ENCODE measurements at places on chromosomes 12 and 14.

GRCh38 chr12:9378430-9378835 is 170.2 kb upstream of the PZP start:
- DNase-seq, result no peak

DNA sequence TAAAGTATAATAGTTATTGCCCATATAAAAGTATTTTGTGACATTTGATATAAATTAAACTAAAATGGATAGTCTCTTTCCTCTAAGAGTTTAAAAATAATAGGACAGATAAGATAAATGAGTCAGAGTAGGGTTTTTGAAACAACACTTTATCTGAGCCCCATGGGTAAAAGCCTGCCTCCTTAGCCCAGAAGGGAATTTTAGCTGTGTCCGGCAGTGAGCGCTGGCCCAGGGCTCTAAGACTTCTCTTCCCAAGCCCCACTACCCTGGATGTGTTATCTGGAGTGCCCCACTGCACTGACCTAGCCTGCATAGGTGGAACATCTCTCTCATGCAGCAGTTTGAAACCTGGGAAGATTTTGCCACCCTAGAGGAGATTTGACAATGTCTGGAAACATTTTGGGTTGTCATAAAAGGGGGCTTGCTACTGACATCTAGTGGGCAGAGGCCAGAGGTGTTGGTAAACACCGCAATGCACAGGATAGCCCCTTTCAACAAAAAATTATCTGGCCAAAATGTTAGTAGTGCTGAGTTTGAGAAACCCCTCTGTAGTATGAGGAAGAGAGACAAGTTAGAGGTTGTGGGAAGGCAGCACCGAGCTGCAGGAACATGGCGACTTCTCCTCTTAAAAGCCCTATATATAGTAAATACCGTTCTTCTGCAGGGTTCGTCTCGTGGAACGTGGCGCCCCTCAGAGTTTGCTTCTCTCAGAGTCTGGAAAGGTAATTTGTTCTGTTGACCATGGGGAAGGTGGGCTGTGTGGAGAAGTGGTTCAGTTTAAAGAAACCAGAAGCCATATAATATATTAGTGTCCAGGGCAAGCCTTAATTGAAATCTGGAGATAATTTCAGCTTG is 29.3 kb upstream of the ATF1 start:
- peak; percentile 1 for DNase-seq

GRCh38 chr12:24135158-24135850 is 185.8 kb upstream of the SOX5 start:
- no peak for DNase-seq

DNA sequence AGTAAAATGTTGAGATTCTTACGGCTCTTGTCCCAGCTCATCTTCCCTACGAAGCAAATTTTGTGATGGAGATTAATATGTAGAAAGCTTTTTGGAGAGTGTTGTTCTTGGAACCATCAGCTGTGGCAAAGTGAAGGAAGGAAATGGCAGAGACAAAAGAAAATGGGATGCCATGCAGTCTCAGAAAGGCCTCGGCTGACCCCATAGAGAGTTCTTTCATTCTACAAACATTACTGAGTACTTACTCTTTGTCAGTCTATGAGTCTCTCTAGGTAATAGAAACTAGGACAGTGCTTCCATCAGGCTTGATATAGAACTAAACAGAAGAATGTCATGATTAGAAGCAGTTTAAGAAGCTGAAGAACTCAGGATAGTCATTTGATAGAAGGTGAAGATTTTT is 134.1 kb downstream of the PLEKHA5 start:
- no peak for DNase-seq

DNA sequence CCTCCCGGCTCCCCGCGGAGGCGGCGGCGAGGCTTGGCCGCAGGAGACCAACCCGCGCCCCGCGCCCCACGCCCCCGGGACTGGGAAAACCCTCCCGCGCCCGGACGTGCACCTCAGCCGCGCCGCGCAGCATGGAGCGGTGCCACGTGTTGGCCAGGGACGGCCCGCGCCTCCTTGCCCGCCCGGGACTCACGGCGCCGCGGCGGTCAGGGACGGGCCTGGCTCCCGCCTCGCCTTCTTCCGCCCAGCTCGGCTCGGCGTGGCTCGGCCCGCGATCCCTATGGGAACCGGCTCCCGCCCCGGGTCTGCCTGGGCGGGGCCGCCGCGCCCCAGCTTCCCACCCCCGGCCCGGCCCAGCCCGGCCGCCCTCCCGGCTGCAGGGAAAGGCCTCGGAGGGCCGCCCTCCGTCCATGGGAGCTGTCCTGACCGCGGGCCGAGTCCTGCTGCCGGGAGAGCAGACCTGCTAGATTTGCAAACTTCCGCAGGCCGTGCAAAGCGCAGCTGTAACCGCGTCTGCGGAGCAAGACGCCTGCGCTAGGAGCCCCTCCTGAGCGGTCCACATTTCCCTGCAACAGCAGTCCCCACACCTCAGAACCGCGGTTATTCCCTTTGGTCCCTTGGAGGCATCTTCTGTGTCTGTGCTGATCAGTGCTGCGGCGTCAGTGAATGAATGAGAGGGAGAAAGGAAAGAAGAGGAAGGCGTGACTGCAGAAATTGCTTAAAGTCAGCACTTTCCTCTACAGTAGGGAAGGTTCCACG is at the start of gene CDKL1:
TSS of gene CDKL1 (minus strand) at position 251 of the 759 bp plus-strand sequence. CDS start 1,013 bp downstream, outside the sequence.
- peak; percentile 74 for DNase-seq

GRCh38 chr12:64729909-64730587 is 29.2 kb downstream of the GNS start:
- no peak for DNase-seq

DNA sequence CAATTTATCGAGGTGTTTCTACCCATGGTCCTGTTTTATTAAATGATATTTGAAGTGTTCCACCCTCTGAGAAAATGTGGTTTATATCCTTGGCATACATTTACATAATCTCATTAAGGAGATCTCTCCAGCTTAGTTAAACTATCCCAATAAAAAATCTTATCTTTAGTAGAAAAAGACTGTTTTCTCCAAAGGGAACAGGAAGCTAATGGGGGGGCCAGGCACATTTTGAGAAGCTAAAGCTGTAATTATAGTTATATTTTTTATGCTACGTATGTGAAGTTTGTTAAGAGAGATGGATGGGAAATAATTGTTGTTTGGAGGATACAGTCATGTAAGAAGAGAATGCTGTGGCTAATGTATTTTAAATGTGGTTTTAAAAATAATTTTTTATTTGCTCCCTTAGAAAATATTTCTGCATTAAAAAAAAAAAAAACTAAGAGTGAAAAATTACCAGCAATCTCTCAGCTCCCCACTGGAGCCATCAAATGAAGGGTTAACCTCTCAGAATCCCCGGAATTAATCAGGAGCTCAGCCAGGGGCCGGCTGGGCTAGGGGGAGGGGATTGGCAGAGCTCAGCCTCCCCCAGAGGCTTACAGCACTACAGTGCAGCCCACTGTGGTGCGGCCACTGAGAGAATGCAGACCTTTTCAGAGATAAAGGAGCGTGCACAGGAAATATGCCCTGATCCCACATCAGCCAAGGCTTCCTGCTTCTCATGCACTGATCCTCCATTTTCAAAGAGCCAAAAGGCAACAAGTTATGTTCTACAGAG is 185.8 kb downstream of the EGLN3 start:
- no peak for DNase-seq

DNA sequence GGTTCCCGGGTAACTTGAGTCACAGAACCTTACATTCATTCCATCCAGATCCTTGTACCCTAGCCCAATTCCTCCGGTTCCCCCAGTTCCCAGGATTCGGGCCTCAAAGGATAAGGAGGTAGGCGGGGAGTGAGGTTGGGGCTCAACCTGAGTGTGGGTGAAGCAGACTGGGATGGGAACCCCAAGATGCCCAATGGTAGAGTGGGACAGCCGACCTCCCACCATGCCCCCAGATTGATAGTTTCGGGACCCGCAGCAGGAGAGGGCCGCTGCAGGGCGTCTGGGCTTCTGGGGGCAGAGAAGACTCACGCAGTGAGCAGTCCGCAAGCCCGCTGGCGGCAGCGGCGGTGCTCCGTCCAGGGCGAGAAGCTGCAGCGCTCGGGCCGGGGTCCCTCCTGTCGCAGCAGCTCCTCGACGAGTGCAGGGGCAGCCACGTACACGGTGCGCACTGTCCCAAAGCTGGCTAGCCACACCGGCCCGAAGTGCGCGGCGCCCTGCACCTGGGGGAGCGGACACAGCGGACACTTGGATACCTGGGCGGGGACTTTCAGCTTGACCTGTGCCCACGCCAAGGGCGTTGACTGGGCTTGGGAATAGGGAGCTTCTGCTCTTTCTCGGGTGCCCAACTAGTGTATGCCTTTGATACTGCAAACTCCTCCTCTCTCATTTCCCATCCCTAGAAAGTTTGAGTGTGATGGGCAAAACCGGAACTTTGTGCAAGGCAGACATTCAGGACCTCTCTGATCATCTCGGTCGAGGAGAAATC is 997 bp downstream of the CYP27B1 start:
- no peak for DNase-seq

DNA sequence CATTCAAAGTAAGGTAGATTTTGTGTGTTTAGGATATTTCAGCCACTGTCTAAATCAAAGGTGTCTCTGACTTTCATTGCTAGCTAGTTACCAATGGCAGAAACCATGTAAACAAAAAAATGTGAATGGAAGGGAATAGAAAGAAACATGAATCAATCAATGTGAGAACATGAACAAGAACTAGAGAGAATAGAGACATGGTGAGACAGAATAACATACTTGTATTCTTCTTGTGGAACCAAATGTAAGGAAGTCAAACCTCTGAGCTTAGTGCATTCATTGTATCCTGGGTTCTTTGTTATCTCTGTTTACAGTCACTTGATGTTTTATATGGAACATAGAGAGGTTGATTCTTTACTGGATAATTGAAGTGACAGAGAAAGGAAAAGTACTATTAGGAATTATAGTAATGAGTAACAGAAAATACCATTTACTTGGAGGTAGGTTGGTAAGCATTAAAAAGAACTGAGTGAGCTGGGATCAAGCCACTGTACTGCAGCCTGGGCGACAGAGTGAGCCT is 2.6 kb upstream of the WNK1 start:
- DNase-seq, result peak; percentile 51

GRCh38 chr12:87217491-87217890 is 811.7 kb downstream of the C12orf50 start:
- DNase-seq, result no peak

GRCh38 chr14:65179918-65180724 is 77.8 kb upstream of the MAX start:
- no peak for DNase-seq

- DNase-seq, result no peak
Measured at GRCh38 chr14:22977684-22978486, 4.5 kb downstream of the AJUBA start.

- DNase-seq, result no peak
Measured at GRCh38 chr12:111838353-111838752, 3.7 kb upstream of the MAPKAPK5 start.

DNA sequence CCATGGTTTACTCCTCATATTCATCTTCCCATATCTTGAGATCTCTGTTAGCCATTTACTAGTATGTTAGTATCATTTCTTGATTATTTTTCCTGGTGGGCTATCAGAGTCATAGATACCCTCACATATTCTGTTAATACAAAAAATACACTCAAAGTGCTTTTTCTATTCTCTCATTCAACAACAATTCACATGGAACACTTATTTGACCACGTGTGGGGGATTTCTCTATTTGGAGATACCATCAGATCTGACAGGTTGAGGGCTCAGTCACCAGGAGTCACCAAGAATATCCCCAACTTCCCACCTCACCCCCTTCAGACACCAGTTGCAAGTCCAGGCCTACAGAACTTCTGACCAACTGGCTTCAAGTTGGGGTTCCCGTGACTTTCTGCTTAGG is 51.9 kb upstream of the A2ML1 start:
- DNase-seq, result no peak

GRCh38 chr12:103803847-103804246 is 37.2 kb downstream of the NT5DC3 start:
- no peak for DNase-seq

DNA sequence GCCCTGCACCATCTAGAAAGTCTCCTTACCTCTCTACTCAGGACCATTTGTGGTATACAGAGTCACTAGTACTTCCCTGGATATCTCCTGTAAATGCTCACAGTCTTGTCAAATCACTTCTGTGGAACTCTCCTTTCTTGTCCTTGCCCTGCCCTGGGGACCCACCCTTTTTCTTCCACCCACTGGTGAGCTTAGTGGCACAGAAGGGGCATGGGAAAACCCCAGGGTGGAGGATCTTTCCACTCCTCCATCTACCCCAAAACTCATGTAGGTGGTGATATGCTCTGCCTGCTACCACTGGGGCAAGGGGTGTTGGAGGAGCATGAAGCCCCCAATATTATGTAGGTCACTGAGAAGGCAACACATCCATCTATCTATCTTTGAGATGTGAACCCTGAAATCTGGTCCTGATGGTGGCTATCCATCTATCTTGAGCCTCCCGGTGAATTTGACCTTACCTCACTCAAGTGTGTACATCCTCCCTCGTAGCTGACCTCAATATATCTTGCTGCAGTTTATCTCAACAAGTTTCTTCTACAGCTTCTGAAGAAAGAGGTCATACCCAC is 943 bp downstream of the TESPA1 start:
- DNase-seq, result no peak

GRCh38 chr14:45194964-45195363 is 58.0 kb downstream of the MIS18BP1 start:
- no peak for DNase-seq

DNA sequence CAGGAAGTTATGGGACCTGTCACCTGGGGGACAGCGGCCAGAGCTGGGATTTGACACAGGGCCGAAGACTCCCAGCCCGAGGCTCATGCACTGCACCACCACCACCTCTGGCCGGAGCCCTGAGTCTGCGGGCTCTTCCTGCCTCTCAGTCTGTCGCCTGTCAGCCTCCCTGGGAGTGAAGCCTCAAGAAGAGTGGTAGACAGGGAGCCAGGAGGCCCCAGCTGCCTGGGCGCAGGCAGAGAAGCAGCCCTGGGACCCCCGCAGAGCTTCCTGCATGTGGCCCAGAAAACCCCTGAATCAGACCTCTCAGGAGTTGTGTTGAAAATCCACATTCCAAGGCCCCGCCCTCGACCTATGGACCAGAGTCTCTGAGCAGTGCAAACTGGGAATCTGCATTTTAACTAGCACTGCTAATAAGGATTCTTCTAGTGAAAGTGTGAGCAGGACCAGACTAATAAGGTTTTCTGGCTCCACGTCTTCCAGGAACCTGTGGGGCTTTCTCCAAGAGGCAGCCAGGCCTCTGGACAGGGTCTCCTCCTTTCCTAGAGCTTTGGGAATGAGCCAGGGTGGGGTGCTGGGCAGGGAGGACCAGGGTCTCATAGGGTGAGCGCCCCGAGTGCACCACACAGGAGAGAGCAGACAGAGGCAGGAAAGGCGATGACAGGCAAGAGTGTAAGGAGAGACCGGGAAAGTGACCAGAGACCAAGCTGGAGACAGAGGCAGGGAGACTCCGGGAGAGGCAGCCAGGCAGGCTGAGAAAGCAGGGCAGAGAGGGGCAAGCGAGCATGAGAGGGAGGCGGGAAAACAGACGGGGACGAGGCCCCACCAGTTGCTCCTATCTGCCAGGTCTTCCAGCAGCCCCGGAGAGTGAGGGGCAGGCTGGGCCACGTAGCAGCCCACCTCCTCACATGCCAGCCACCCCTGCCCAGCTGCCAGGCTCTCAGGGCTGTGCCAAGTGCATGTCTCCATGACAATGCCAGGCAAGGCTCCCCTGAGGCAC is 112.4 kb downstream of the BCL11B start:
- no peak for DNase-seq

GRCh38 chr12:130830246-130830551 is 8.9 kb downstream of the STX2 start:
- no peak for DNase-seq
